Pancreas (tissue), 10 donors: ENCODE measurements at places on chromosomes 3 and 15.

- no peak for DNase-seq
Observed at GRCh38 chr3:51354172-51354571, 30.9 kb upstream of the MANF start.

- no peak for DNase-seq
Observed at GRCh38 chr3:2839876-2840275, 270.3 kb downstream of the IL5RA start.

- no peak for DNase-seq
Observed at GRCh38 chr3:101941318-101942040, 92.2 kb downstream of the NFKBIZ start.

- no peak for DNase-seq
Observed at GRCh38 chr3:144142151-144142840, 170.7 kb downstream of the DIPK2A start.

DNA sequence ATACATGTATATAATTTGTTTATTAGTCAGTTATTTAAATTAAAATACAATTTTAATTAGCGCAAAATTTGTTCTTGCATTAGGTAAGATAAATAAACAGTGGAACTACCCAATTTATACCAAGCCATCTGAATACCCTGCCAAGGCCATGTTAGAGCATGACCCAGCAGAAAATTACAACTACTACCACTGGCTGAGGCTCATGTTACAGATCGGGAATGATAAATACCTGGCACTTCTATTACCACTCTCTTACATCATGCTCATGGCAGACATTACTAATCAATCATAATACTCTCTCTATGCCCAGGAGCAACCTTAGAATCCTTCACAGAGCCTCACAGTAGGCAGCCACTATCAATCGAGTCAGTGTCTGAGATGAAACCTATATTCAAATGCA is 21.2 kb upstream of the LMOD3 start:
- no peak for DNase-seq

- DNase-seq: no peak
Observed at GRCh38 chr3:29099296-29099695, 181.6 kb upstream of the RBMS3 start.

GRCh38 chr3:184737641-184738505 is 26.0 kb upstream of the MAGEF1 start:
- no peak for DNase-seq

- no peak for DNase-seq
Observed at GRCh38 chr3:24191801-24192403, 246.8 kb downstream of the NR1D2 start.

GRCh38 chr15:88994286-88994685 is 81.1 kb upstream of the MFGE8 start:
- no peak for DNase-seq

GRCh38 chr3:33218446-33219174 is at the start of gene SUSD5:
Gene SUSD5 (minus strand): TSS chr3:33218810. CDS start chr3:33218797, 13 bp downstream.
- DNase-seq: peak; percentile 67

- DNase-seq: no peak
Observed at GRCh38 chr3:131036986-131037385, 10.3 kb downstream of the NEK11 start.
